Cardiac muscle cell (in vitro differentiated cells and primary cell): ENCODE measurements at places on chromosomes 11 and 22. TPM values are rescaled to one million over a fixed set of nuclear protein-coding genes. Genes with fewer than 3 reads are reported as not detected.
A peak's percentile ranks its signal among the peaks of the same experiment; 100 is the strongest.

MLC1 gene
- total RNA-seq = 0.11 and 0.27 TPM in 2 replicates

DNA sequence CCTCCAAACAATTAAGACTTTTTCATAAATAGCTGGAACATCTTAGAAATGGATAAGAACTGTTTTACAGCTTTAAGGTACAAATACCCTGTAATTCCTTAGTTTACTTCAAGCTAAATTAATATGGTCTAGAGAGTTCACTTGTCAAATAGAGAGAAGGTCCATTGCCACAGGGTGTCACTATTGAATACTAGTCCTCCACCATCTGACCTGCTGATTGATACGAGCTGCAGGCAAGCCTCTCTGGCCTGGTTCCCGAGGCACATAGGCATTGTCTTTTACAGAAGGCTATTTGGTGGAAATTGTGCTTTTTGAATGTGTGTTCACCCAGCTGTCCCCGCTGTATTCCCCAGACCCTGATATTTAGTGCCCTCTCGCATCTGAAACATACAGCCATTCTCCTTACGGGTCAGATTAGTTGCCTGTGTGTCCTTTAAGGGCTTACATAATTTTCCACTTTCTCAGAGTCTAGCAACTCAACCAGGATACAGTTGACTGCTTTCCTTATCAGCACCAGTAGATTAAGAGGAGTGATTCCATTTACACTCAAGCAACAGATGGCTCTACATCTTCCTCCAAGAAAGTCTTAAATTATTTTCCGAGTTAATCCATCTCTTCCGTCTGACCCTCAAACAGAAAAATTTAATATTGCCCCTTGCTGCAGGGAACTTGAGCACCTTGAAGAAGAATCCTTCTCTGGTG lies 788.8 kb upstream of the FAT3 start:
- no peaks in the 10 kb centered on the region for H3K4me1 ChIP-seq
- no peaks in the 10 kb centered on the region for H3K36me3 ChIP-seq
- DNase-seq = no peak
- H3K27ac ChIP-seq = no peak overlapping the region
- H3K4me3 ChIP-seq = no peak overlapping the region
- H3K27me3 ChIP-seq = no peaks in the 10 kb centered on the region

GRCh38 chr11:11036185-11036847 lies 178.5 kb upstream of the ZBED5 start:
- H3K27ac ChIP-seq = no peak overlapping the region
- no peak overlapping the region for H3K4me3 ChIP-seq
- no peaks in the 10 kb centered on the region for H3K36me3 ChIP-seq
- no peak for DNase-seq
- no peaks in the 10 kb centered on the region for H3K4me1 ChIP-seq
- no peaks in the 10 kb centered on the region for H3K27me3 ChIP-seq

DNA sequence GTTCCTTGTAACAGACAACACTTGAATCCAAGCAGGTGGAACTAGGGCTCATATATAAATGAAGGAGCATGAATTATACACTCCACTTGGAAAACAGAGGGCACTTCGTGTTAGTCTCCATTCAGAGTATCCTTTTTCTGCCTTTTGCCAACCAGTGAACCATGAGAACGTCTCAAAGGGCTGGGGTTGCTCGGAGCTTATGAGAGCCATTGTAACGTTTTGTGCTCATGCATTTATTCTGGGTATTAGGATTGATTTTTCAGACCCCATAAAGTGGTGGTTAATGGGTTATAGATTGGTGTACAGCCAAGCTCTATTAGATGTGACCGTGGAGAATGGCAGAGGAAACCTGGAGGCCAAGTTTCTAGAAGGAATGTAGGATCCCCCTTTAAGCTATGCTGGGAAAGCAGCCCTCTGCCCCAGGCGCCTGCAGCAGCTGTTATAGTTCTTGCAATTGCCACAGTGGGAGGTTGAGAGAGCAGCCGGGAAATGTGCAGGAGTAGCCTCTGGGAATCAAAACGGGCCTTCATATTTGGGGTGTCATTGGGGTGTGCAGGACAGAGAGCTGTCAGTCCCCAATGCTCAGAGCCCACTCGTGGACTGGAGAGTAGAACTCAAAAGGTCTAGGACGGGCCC lies 54.6 kb upstream of the ASPHD2 start:
- no peak overlapping the region for H3K27ac ChIP-seq
- no peaks in the 10 kb centered on the region for H3K36me3 ChIP-seq
- no peaks in the 10 kb centered on the region for H3K4me1 ChIP-seq
- no peak for DNase-seq

DNA sequence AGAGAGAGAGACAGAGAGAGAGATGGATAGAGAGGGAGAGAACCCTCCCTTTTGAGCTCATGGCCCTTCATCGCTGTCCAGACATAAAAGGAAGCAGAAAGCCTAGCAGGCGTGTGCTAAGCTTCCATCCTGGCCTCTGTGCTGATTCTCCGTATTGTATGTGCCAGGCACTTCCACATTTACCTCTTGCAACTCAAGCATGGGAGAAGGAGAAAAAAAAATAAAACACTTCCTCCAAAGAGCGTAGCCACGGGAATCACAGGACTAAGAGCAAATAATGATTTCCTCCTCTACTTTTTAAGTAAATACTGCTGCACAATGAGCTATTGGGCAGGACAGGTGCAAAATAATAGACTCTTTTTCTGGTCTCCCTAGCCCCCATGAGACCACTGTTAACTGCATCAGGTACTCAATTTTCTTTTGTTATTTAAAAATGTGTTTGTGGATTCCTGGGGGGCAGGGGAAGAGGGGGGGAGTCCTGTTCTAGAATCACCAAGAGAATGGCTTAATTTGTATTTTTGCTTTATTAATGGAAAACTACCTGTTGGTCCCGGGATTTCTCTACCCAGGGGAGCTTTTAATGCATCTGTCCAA lies 154.3 kb downstream of the NXPE2 start:
- no peaks in the 10 kb centered on the region for H3K36me3 ChIP-seq
- no peaks in the 10 kb centered on the region for H3K4me1 ChIP-seq
- peak; percentile 19 for DNase-seq

GRCh38 chr22:28424427-28425080 lies 255.1 kb downstream of the TTC28 start:
- DNase-seq = peak; percentile 55
- peaks cover 12% of the 10 kb centered on the region for H3K4me1 ChIP-seq

DNA sequence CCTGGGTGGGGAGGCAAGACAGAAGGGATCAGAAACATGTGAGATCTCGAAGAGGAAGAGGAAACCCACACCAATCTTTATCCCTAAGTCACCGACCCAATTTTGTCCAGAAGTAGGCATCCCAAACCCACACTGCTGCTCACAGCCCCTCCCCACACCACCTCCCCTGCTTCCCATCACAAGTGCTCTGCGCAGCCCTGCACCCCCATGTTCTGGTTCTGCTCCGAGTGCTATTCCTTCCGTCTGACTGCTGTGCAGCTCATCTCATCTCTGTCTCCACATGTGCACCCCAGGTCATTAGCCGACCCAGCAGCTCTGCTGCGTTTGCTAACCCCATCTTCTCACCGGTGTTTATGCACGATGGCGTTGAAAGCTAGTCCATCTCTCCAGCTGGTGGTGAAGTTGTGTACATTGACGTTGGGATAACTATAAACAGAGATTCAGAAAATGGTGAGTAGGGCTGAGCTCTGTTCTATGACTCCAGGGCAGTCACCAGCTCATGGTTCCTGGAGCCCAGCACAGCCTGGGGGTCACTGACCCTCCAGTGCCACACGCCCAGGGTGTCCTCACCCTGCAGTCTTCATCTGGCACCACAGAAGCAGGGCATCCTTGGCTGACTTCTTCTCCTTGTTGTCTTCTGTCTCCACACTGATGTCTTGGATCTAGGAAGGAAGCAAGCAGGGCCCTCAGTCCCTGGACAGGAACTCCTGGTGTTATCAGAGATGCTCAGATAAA lies 15.1 kb downstream of the SPTBN2 start:
- H3K4me1 ChIP-seq = peaks cover 4% of the 10 kb centered on the region
- H3K4me3 ChIP-seq = no peak overlapping the region

- no peak overlapping the region for H3K27ac ChIP-seq
- H3K4me1 ChIP-seq = peaks cover 5% of the 10 kb centered on the region
- no peak for DNase-seq
- no peaks in the 10 kb centered on the region for H3K27me3 ChIP-seq
Observed at GRCh38 chr11:78562398-78562797, 12.3 kb downstream of the NARS2 start.

DNA sequence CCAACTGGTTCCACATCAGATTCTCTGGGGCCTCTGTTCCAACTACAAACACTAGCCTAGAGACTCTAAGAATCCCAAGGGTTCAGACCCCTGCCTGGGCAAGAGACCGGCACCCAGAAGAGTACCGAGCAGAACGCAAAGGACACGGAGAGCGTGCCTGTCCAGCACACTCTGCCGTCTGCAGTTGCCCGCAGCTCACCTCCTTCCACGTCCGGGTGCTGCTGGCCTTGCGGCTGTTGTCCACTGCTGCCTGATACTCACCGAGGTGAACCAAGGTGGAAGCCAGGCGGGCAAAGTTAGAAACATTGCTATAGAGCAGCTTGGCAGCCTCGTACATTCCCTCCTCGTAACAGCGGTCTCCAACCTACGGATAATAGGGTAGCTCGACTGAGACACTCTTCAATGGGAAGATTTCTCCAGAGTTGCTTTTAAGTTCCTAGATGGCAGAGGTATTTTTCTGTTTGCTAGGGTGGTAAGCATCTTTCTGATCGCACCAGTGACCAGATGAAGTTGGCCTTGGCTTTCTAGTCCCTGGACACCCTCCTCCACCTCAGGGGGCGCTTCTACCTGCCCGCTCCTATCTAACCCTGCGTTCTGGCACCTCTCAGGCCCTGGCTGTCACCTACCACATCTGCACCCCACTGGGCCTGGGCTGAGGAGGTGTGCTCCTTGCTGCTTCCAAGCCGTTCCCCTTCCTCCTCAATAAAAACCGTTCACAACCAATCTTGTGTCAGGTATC lies 22.8 kb upstream of the SLC25A1 start:
- no peak overlapping the region for H3K4me3 ChIP-seq
- no peak overlapping the region for H3K27ac ChIP-seq
- no peaks in the 10 kb centered on the region for H3K27me3 ChIP-seq
- DNase-seq = no peak
- H3K4me1 ChIP-seq = no peaks in the 10 kb centered on the region
